ENCODE measurements at places on chromosomes 11 and 22.

- DNase-seq, result peak; percentile 38
Observed at GRCh38 chr22:49853981-49854831, 562 bp downstream of the ZBED4 start.

DNA sequence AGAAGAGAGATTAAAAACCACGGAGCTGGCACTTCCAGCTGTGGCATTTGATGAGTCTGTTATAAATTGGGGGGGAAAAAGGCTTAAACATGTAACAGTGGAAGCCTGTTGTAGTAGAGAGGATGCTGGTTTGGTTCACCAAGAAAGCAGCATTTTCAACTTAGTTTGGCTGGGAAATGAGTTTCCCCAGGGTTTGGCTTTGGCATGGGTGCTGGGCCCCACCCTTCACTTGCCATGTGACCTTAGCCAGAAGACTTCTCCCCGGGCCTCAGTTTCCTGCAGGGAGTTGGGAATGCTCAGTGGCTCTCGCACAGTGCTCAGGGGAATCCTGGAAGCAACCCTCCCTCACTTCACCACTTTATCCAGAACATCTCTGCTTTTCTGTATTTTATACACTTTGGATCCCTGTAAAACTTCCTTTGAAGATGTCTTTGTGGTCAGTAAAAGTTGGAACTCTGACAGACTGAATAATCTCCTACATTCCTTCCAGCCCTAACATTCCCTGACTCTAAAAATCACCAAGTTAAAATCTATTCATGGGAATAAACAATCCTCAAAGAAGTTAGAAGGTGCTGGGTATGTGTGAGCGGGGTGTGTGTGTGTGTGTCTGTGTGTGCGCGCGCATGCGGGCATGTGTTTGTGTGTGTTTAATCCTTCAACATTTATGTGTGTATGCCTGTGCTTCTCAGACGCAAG, 166.0 kb downstream of the TENM4 start:
- DNase-seq, result no peak

GRCh38 chr22:24996420-24996952, 44.0 kb downstream of the KIAA1671 start:
- DNase-seq, result peak; percentile 26

DNA sequence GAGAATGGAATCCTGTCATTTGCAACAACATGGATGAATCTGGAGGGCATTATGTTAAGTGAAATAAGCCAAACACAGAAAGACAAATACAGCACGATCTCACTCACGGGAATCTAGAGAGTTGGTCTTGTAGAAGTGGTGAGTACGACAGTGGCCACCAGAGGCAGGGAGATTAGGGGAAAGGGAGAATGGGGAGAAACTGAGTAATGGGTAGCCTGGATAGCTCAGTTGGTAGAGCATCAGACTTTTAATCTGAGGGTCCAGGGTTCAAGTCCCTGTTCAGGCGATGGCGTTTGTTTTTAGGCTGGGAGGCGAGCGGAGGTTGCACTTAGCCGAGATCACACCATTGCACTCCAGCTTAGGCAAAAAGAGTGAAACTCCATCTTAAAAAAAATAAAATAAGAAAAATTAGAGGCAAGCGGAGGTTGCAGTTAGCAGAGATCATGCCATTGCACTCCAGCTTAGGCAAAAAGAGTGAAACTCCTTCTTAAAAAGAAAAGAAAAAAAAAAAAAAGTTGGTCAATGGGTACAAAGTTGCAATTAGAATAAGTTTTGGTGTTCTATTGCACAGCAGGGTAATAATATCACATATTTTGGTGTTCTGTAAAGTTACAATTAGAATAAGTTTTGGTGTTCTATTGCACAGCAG, 95.7 kb upstream of the UBASH3B start:
- DNase-seq, result no peak

GRCh38 chr22:47355776-47356510, 593.5 kb downstream of the TBC1D22A start:
- DNase-seq, result no peak

DNA sequence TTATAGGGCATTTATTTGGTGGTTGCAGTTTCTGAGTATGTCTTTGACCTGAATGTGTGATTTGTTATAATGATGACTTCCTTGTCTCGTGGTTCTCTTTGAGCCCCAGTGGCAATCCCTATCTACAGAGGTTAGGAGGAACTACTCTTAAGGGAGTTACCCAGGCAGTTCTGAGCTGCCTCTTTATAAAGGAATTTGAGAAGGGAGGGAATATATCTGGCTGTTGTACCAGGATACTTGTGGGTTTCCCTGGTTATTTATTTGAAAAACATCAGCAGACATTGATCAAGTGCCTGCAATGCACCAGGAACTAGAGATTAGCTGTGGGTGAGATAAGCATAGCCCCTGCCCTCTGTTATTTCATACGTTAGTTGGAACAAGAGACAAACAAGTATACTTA, 243.5 kb upstream of the ARHGAP20 start:
- peak; percentile 2 for DNase-seq

- DNase-seq, result peak; percentile 53
Observed at GRCh38 chr11:13076961-13077360, 67.8 kb downstream of the RASSF10 start.

DNA sequence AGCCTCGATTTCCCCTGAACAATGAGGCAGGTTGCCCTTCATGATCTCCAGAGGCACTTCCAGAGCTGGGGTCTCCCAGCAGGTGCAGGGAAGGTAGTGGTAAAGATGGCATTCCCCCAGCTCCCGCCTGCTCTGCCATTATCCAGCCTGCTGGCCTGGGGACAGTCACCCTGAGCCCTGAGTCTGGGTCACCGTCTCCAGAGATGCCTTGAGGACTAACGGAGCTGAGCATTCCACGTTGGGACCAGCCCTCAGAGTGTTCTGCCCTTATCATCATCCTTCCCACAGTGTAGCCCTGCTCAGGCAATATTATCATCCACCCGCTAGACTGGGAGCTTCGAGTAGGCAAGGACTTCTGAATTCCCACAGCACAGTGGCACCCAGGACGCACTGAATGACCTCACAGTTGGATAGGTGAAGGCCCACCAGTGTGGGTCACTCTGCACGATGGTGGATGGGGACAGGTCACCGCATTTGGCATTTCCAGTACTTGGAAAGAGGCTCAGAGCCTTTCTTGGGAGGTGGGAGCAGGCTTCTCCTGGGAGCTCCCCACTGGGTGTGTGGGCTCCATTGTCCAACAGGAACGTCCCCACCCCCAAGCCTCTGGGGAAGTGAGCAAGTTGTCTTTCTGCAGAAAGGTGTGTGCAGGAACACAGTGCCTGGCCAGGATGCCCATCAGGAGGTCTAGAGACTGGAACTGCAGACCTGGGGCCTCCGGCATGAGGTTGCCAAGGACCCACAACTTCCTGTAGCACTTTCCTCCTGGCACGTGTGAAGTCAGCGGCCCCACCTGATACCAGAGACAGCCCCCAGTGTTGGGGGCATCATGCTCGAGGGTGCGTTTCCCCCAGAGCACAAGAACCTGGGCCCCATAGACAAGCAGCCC, 51.4 kb upstream of the WNT7B start:
- no peak for DNase-seq

DNA sequence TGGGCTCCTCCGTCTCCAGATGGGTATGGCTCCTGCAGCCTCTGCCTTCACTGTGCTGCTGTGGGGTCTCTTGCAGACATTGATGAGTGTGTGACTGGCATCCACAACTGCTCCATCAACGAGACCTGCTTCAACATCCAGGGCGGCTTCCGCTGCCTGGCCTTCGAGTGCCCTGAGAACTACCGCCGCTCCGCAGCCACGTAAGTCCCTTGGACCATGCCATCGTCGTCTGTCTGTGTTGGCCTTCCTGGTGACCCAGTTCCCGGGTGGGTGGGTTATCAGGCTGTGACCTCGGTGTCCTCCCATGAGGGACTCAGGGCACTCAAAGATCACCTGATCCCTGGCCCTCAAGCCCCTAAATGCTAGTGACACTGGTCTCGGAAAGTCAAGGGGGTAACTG, 47.7 kb downstream of the FBLN1 start:
- no peak for DNase-seq

DNA sequence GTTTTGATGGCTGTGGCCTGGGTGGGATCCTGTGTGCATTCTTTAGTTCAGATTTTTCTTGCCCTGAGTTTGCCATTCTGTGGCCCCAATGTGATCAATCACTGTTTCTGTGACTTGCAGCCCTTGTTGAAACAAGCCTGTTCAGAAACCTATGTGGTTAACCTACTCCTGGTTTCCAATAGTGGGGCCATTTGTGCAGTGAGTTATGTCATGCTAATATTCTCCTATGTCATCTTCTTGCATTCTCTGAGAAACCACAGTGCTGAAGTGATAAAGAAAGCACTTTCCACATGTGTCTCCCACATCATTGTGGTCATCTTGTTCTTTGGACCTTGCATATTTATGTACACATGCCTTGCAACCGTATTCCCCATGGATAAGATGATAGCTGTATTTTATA, 620 bp downstream of the OR4C16 start:
- no peak for DNase-seq

GRCh38 chr22:21978564-21979386, 3.8 kb downstream of the TOP3B start:
- DNase-seq, result no peak

DNA sequence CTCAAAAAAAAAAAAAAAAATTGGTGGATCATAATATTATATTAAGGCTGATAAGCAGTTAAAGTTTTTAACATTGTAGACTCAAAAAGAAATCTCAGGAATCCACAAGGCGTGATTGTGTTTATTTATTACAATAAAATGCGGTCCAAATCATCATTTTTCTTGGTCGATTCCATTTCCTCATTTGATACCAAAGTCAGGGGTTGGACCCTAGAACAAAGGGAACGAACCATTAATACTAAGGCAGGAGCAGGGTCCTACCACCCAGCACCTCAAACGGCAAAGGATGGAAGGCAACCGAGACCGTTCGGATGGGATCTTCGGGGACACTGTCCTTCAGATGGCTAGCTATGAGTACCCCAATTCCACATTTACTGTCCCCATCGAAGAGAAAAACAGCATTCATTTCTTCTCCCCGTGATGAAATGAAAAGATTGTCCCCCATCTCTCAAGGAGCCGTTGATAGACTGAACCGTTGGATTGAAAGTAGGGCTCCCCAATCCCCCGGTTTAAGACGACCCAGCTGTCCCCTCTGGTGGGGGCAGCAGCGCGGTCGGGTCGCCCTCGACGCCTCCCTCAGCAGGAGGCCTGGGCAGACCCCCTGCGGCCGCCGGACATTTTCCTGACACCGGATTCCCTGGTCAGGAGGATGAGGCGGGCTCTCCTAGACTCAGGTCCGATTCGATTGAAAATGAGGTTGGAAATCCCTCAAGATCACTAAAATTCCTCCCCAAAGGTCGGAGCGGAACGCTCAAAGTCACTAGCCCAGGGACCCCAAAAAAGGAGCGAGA, 607 bp downstream of the DMC1 start:
- peak; percentile 19 for DNase-seq

DNA sequence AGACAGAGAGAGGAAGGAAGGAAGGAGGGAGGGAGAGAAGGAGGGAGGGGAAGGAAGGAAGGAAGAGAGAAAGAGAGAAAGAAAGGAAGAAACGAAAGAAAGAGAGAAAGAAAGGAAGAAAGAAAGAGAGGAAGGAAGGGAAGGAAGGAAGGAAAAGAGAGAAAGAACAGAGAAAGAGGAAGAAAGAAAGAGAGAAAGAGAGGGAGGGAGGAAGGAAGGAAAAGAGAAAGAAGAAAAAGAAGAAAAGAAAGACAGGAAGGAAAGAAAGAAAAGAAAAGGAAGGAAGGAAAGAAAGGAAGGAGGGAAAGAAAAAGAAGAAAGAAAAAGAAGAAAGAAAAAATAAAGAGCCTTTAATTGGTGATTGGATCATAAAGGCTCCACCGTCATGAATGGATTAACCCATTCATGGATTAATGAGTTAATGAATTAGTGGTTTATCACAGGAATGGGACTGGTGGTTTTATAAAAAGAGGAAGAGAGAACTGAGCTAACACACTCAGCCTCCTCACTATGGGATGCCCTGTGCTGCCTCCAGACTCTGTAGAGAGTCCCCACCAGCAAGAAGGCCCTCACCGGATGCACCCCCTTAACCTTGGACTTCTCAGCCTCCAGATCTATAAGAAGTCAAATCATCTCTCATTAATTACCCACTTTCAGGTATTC, 9.0 kb upstream of the PLAAT2 start:
- no peak for DNase-seq

- DNase-seq, result peak; percentile 65
Observed at GRCh38 chr22:21972293-21972779, 10.3 kb downstream of the TOP3B start.

- no peak for DNase-seq
Observed at GRCh38 chr22:45442116-45442515, 28.6 kb downstream of the RIBC2 start.

- DNase-seq, result no peak
Observed at GRCh38 chr11:133922078-133922870, 34.5 kb downstream of the IGSF9B start.

DNA sequence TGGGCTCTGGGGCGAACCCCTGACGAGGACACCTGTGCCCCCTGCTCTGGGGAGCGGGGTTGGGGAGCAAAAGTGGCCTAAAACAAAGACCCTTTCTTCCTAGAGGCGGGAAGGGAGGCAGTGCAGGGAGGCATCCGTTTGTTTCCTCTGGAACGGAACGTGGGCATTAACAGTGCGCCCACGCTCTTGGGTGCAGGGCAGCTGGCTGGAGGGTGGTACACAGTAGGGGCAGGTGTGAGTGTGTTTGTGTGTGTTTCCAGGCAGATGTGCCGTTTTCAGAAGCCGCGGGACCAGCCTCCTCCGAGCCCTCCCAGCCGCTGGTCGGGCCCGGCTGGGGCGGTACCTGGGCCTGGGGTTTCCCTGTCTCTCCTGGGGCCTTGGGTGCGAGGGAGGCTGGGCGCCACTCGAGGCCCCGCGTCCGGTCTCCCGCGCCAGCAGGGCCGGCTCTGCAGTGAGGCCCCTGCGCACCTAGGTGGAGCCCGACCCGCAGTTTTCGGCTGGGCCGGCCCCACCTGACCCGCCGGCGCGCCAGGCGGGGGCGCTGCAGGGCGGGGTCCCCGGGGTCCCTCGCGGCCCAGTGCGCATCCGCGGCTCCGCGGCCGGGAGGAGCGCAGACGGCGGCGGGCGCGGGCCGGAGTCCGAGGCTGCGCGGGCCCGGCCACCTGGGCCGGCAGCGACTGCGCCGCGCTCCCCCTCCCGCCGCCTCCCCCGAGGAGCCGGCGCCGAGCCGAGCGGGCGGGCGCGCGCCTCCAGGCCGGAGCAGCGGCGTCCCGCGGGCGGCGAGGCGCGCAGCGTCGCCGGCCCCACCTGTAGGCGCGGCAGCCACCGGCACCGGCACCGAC, 1252.7 kb downstream of the BRD1 start:
- DNase-seq, result no peak

DNA sequence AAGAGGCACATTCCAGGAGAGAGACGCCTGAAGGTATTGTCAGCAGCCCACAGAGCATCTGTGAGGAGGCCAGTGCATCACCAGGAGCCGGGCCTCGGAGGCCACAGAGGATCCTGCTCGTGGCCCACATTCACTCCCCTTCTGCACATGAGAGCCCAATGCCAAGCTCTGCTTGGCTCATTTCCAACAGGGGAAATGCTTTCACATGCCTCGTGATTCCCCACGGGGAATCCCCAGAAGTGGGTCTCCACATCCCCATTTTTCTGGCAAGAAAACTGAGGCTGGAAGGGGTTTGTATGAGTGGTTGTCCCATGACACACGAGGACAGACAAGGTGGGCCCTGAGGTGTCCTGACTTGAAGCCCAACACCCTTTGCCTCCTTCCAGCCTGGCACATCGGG, 34.4 kb downstream of the TP53I11 start:
- DNase-seq, result no peak

- DNase-seq, result no peak
Observed at GRCh38 chr11:127454856-127455255, 454.3 kb upstream of the KIRREL3 start.
